ENCODE measurements at places on chromosomes 7 and 10.

- no peak for DNase-seq
Measured at GRCh38 chr7:16652240-16652583, 6.2 kb downstream of the BZW2 start.

GRCh38 chr7:154375956-154376355 lies 323.8 kb downstream of the DPP6 start:
- DNase-seq = peak; percentile 32

DNA sequence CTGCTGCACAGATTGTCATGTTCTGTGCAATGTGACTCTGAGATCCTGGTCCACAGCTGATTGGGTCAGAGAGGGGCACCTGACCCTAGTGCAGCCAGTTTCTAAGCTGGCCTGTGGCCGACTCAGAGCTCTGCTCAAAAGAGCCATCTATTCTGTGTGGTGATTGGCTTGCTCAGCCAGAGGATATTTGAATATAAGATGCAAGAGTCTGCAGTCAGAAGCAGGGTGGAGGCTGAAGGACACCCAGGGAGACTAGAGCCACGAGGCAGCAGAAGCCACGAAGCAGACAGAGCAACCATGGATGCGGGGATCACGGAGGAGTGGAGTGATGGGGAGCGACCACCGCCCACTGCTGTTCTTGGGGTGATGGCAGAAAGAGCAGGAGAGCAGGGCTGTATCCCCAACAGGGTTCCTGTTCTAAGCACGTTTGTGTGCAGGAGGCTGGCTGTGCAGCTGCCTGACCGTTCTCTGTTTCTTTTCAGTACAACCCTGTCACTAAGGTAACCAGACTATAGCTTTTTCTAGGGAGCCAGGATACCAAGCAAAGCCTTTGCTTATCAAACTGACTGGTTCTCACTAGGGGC lies 19.5 kb upstream of the RHEB start:
- no peak for DNase-seq

DNA sequence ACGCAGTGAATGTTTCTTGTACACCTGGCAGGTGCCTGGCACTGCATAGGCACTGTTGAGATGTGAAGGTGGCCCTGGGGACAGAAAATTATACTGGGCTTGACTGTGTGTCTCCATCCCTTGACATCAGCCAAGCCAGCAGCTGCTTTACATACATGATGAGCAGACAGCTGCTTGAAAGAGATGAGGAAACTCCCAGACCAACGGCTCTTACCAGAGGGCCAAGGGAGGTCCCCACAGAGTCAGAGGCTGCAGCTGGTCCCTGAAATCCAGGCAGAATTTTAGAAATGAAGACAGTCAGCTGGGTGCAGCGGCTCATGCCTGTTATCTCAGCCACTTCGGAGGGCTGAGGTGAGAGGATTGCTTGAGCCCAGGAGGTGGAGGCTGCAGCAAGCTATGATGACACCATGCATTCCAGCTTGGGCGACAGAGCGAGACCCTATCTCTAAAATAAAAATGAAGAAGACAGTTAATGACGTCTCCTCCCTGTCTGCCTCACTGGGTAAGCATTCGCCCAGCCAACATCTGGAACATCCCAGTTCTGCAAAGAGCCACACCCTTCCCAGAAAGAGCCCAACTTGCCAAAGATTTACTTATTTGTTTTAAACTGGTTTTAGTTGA lies 17.6 kb downstream of the LIMK1 start:
- peak; percentile 81 for DNase-seq

- no peak for DNase-seq
Measured at GRCh38 chr7:115363916-115364315, 442.0 kb downstream of the MDFIC start.

GRCh38 chr7:30171766-30172447 lies 37.1 kb downstream of the MTURN start:
- no peak for DNase-seq

GRCh38 chr7:29858191-29858951 lies 52.1 kb downstream of the WIPF3 start:
- DNase-seq = no peak

DNA sequence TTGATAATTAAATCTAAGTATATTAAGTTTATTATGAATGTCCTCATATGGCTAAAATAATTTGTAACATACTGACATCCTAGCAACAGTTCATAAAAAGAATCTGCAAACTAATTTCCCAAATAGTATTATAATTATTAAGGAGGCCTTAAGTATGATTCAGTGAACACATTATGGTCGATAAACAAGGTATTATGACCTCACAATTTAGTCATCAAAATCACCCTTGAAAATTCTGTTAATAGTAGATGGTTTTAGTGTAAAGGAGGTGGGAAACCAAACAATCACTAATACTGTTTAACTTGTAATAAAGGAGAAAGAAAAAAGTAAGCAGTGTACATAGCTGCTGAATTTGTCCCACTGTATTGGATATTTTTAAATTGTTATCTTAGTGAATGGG lies 2.1 kb downstream of the ETV1 start:
- DNase-seq = no peak

DNA sequence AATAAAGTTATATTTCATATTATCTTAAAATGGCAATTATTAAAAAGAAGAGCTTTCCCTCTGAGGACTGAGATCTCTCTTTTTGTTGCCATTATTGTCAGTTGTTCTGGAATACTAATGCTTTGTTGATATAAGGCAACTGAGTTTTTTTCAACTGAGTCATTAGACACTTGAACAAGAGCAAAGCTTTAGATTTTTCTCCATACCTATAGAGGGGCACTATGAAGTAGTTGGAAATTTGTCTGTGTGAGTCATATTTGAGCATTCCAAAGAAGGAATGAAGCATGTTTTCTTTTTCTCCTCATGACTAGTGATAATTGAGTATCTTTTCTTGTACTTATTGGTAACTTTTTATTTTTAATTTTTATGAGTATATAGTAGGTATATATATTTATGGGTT lies 24.5 kb downstream of the RPA3 start:
- no peak for DNase-seq

DNA sequence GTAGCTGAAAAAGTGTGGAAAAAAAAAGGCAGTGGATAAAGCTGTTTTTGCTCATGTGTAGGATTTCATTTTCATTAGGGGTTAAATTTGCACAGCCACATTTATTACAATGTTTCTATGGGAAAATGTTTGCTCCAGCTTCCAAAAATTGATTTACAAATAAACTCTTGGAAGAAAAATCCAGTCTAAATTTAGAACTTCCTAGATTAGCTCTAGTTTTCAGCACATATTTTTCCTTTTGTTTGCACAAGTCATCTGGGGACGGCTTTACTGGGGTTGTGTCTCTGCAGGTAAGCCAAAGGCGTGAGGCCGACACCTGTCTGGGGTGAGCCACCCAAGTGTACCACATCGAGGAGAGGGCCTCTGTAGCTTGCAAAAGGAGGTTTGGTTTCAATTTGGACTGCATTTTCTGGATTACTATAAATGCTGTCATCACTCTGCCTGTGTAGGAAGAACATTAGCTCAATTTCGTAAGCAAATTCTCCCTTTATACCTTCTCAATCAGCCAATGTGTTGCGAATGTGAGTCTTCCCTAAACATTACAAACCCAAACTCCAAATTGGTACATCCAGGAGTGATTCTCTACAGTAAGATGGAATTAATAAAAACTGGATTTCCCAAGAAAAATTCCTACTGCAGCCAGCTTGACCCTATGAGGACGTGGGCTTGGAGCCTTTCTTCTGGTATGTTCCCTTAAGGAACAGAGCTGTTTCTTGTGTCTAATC lies 89.5 kb upstream of the ZNF438 start:
- peak; percentile 41 for DNase-seq

GRCh38 chr10:70405037-70405824 lies 1.3 kb downstream of the EIF4EBP2 start:
- DNase-seq = peak; percentile 84

GRCh38 chr7:128959296-128959695 lies 21.6 kb downstream of the IRF5 start:
- DNase-seq = no peak

- no peak for DNase-seq
Measured at GRCh38 chr10:102597131-102597991, 46.9 kb upstream of the TRIM8 start.

- no peak for DNase-seq
Measured at GRCh38 chr7:128136215-128136597, 104.9 kb upstream of the LEP start.

DNA sequence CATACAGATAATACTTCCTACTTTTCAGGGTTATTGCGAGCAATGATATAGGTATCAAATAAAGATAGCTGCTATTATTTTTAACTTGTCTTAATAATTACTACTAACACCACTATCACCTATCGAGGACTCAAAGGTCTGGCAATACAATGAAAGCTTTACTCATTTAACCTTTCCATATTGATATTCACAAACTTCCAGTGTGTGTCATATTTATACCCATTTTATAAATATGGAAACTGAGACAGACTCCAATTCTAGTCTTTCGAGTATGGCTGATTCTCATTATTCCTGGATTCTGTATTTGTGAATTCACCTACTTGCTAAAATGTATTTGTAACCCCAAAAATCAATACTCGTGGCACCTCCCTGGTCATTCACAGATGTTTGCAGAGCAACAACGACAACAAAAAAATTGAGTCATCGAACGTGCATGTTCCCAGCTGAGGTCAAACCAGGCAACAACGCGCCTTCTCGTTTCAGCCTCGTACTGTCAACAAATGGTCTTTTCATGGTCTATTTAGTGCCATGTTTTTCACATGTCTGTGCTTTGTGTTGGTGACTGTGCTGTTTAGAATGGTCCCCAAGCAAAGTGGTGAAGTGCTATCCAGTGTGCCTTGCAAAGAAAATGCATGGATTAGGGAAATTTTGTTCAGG lies 51.7 kb downstream of the SMURF1 start:
- no peak for DNase-seq

GRCh38 chr7:29898301-29898700 lies 91.3 kb downstream of the SCRN1 start:
- no peak for DNase-seq

GRCh38 chr7:55513868-55514267 lies 58.4 kb downstream of the VOPP1 start:
- DNase-seq = no peak

- DNase-seq = no peak
Measured at GRCh38 chr7:43649755-43650274, 66.9 kb downstream of the STK17A start.

DNA sequence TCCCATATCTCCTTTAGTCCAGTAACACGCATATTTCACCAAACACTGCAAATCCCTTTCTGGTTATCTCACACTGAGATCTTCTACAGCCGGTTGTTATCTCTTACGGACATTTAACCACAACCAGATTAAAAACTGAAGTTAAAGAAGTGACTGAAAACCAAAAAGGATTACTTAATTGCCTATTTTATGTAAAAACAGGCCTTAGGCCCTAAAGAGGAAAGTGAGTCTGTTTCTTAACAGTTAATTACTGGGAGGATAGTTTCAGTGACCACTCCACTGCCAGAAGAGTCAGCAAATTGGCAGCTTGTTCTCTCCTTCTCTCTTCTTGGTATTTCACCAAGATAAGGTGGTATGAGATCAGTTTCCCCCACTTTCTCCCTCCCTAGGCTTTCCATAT lies 161.9 kb upstream of the MEOX2 start:
- DNase-seq = peak; percentile 35

DNA sequence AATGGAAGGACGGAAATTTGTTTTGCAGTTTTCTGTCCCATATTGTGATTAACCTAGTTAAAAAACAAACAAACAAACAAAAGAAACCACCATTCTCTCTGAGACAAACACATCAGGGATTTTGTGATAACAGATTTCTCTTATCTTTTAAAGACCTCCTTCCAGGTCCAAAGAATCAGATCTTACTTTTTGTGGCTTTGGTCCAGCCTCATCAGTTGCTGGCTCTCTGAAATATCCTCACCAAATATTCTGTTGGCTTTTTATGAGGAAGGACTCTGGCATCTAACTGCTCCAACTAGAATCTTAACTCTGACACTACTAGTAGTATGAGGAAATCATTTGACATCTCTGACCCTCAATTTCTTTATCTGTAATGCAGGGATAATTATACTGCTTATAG lies 4.8 kb downstream of the FAM204A start:
- DNase-seq = no peak

- DNase-seq = no peak
Measured at GRCh38 chr7:84181628-84182027, 13.0 kb downstream of the SEMA3A start.

- no peak for DNase-seq
Measured at GRCh38 chr10:68725016-68725415, 4.0 kb downstream of the CCAR1 start.

Data from right hindlimb (tissue), 1 donor.